Activated naive CD4-positive, alpha-beta T cell treated with anti-CD3 and anti-CD28 coated beads, Interleukin-2, amount 50 U/mL, for 16 hours (primary cell): ENCODE measurements at places on chromosomes 3 and 15.

DNA sequence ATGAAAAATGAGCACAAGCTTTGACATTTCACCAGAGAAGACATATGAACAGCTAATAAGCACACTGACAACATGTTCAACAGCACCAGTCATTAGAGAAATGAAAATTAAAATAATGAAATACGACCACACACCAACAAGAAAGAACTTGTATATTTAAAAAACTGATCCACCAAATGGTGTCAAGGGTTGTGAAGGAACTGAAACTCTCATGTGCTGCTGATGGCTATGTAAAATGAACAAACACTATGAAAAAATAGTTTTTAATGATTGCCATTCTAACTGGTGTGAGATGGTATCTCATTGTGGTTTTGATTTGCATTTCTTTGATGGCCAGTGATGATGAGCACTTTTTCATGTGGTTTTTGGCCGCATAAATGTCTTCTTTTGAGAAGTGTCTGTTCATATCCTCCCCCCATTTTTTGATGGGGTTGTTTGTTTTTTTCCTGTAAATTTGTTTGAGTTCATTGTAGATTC, 193.8 kb downstream of the SCAPER start:
- no peak for DNase-seq

GRCh38 chr3:20008646-20009045, 3.4 kb downstream of the PP2D1 start:
- DNase-seq = no peak

GRCh38 chr3:49713336-49714105, 6.0 kb downstream of the AMIGO3 start:
- no peak for DNase-seq

DNA sequence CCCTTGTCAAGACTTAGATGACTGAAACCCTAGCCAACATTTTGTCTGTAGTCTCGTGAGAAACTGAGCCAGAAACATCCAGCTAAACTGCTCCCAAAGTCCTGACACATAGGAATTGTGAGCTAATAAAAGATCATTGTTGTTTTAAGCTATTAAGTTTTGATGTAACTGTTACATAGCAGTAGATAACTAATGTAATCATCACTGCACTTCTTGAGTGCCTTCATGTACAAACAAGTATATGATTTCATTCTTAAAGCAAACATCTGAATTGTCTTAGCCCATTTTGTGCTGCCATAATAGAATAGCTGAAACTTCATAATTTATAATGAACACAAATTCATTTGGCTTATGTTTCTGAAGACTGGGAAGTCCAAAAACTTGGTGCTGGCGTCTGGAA, 87.3 kb downstream of the NSUN3 start:
- DNase-seq = no peak

DNA sequence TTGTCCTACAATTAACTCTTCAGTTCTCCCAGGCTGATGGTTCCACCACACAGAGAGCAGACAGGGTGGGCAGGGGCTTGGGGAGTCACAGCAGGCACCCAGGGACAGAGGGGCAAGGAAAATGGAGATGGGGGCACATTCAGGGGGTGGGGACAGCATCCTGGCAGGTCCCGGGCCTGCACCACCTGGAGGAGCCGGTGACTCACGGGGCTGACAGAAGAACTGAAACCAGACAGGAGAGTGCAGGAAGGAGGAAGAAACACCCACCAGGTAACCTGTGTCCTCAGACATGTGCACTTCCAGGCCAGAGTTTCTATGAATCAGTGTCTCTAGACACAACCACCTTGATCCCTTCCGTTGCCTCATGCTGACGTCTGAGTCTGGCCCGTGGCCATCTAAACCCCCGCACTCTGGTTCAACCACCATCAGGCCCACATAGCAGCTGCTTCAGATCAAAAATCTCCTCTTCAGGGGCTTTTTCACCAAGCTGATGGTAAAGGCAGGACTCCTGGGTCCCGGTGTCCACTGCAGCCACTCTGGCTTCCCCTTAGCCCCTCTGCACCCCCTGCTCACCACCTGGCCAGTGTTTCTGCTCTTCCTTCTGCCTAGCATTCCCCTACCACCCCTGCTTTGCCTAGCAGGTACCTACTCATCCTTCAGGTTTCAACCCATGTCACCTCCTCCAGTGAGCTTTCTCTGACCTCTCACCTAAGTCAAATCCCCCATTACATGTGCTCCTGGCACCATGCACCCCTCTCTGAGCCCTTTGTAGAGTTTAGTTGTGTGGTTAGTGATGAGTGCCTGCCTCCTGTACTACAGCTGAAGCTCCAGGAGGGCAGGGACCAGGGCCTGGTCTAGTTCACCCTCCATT, 16.5 kb upstream of the CYP11A1 start:
- peak; percentile 74 for DNase-seq
